ENCODE measurements at places on chromosomes 1 and 21.

GRCh38 chr1:59664166-59664565 lies 150.6 kb upstream of the HOOK1 start:
- DNase-seq: no peak

- peak; percentile 86 for DNase-seq
Measured at GRCh38 chr1:202283379-202283844, 58.3 kb downstream of the UBE2T start.

GRCh38 chr1:88179943-88180342 lies 504.1 kb upstream of the PKN2 start:
- no peak for DNase-seq

- no peak for DNase-seq
Measured at GRCh38 chr1:25110036-25110435, 122.3 kb downstream of the SYF2 start.

DNA sequence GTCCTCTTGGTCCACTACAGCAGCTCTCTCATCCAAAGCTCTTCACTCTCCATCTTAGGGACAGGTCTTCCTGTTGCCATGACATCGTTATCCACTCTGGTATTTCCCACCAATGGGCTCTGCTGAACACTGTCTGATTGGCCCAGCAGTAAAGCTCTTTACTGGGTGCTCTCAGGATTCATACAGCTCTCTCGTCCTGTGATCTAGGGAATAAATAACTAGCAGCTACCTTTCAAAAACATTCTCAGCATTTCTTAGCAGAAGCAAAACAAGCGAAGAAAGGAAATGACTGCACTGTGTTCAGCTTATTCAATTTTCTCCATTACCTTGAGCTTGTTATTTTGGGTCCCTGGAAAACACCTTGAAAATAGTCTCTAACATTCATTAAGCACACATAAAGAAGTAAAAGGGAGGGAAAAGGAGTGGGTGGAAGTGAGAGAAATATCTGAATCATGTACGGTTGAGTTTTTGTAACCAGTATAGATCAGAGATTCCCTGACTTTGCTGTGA lies 163.4 kb upstream of the SGIP1 start:
- no peak for DNase-seq

DNA sequence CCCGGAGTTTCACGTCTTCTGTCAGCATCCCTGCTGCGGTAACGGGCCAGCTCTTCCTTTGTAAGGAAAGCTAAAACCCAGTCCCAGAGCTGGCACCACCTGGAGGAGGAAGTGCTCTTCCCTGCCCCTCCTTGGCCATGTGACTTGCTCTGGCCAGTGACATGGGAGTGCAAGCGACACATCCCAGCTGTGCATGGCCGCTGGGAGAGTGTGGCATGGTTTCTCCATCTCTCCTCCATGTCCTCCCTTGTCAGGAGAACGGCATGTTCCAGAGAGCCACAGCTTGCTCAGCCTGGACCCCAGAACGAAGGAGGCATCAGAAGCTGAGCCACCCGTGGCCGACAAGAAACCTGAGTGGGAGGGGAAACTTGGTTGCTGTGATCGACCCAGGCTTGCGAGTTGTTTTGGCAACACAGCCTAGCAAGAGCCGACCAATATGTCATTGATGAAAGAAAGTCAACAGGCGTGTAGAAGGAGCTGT lies 2.7 kb upstream of the PRXL2B start:
- DNase-seq: no peak

- no peak for DNase-seq
Measured at GRCh38 chr1:221913351-221913892, 171.5 kb upstream of the DUSP10 start.

- peak; percentile 97 for DNase-seq
Measured at GRCh38 chr21:42056996-42057689, 14.0 kb upstream of the UMODL1 start.

GRCh38 chr1:18732686-18733085 lies 102.0 kb downstream of the PAX7 start:
- no peak for DNase-seq

GRCh38 chr1:94612525-94613204 lies 71.1 kb upstream of the F3 start:
- no peak for DNase-seq

DNA sequence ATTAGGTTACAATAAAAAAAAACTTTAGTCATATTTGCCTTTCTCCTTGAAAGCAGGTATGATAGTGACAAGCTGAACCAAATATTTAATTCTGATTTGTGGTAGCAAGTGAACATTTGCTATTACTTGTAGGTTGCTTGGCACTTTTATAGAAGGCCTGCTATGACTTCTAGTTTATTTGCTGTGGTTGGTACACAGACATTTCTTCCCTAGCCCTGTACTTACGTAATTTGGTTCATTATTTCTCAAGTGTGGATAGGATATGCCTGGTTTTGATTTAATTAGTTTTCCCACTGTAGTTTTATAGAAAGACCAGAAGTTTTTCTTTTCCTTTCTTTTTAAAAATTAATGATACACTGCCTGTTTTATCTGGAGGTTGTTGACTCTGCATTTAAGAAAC lies 55.9 kb downstream of the PPP2R5A start:
- no peak for DNase-seq

DNA sequence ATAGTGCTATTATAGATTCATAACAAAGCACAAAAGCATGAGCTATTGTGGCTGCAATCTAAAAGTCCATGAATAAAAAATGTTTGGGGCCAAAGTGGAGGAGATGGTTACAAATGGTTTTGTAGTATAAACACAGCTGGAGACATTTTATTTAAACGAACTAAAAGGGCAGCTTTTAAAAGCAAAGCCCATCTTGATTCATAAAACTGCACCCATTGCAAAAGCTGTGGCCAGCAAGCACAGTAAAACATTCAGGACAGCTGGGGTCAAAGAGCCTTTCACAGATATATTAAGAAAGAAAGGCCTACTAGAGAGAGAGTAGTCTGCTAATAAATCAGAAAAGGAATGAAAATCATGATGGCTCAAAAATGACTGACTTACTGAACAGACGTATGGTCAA lies 520.8 kb downstream of the NUF2 start:
- DNase-seq: no peak

GRCh38 chr1:209435654-209436566 lies 147.6 kb upstream of the CAMK1G start:
- peak; percentile 63 for DNase-seq

Data from astrocyte of the cerebellum (primary cell).